GM18507 (cell line): ENCODE measurements at places on chromosomes 2 and 18.

DNA sequence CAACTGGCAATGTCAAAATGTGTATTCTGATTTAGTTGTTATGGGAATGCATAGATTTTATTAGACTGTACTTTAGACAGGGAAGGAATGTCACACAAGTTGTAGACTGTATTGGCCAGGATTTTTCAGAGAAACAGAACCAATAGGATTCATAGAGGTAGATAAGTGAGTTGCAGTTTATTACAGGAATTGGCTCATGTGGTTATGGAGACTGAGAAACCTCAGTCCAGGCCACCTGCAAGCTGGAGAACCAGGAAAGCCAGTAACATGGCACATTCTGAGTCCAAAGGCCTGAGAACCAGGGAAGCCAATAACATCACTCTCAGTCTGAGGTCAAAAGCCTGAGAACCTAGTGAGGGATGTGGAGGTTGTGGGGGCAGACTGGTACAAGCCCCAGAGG lies 1.8 kb upstream of the GALNT5 start:
- DNase-seq = no peak

DNA sequence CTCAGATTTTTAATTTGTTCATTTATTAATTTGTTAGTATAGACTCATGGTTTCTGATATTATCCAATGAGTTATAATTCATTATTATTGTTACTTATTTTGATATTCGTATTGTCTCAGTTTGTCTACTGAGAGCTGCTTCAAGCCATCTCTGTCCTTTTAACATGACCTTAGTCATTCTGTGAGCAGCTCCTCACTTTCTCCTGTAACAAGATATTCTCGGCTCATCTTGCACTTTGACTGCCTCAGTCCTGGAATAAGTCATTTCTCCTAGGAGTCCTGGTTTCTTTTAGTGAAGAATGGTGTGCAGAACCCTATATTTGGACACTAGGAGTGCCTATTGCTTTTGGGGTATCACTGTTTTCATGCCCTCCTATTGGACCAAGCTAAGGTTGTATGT lies 13.2 kb downstream of the ASB1 start:
- no peak for DNase-seq

DNA sequence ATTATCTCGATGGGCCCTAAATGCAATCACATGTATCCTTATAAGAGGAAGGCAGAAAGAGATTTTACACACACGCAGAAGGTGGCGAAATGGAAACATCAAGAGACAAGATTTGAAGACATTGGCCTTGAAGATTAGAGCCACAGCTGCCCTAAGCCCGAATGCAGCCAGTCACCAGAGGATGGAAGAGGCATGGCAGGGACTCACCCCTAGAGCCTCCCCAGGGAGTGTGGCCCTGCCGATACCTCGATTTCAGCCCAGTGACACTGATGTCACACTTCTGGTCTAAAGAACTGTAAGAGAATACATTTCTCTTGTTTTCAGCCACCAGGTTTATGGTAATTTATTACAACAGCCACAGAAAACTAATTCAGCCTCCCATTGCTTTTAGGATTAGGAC lies 17.4 kb downstream of the TTC39C start:
- DNase-seq = no peak

- DNase-seq = no peak
These were observed 151.2 kb downstream of the CAPN13 start for GRCh38 chr2:30656079-30656478.

GRCh38 chr2:174964404-174964803 lies 40.8 kb downstream of the CHN1 start:
- no peak for DNase-seq

GRCh38 chr18:57073501-57074187 lies 73.2 kb upstream of the BOD1L2 start:
- no peak for DNase-seq

- DNase-seq = no peak
These were observed 104.6 kb downstream of the SS18 start for GRCh38 chr18:25985707-25986394.

DNA sequence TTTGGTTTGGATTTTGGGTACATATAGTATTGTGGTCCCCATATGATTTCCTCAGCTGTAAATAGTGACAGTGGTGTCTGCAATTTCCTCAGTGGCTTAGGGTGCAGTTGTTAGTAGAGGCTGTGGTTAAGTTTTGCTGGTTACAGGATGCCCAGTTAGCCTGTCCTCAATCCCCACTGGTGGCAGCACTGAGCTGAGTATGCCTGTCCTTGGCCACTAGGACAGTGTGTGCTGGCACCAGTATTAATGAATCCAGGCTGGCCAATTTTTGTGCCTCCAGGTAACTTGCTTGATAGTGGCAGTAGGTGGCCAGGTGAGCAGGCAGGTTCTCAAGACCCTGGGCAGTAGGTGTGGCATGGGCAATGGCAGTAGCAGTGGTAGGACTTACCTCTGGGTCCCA lies 973.1 kb downstream of the TMEM182 start:
- DNase-seq = no peak

DNA sequence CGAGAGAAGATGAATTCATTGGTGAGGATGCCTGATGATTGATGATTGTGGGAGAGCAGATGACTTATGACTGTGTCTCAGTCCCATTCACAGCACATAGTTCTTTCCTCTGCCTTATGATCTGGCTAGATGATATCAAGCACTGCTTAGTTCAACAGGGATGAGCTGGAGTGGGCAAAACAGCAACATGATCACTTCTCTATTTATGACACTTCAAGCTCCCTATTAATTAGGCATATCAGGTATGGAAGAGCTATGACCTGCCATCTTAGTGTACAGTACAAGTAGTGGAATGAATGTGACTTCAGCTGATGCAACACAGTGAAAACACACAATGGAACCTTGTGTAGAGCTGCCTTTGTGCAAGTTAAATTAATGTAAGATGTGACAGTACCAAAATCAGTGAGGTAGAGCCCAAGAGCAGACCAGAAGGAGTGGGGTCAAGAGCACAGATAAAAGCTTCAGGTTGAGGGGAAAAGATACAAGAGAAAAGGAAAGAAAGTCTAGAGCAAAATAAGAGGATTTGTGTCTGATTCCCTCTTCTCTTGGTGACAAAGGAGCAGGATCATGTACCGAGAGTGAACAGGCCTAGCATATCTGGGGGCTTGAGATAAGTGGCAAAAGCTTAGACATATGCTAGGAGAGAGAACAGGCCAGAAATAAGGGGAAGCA lies 93.0 kb upstream of the MYO3B start:
- no peak for DNase-seq

GRCh38 chr2:5057891-5058351 lies 634.3 kb upstream of the SOX11 start:
- no peak for DNase-seq

DNA sequence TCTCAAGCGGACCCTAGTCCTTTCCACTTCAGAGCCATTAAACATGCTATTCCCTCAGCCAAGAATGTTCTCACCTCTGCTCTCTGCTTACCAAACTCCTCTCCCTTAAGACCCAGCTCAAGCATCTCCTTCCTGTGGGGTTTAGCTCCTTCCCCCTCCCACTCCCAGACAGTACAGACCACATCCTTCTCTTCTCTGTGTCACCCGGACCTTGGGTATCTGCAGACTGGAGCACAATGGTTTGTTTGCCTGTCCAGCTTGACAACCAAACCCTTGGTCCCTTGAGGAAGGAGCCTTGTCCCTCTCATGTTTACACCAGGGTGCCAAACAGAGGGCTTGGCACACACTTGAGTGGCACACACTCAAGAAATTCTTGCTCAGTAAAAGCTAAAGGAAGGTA lies 4.1 kb upstream of the CD8A start:
- no peak for DNase-seq

DNA sequence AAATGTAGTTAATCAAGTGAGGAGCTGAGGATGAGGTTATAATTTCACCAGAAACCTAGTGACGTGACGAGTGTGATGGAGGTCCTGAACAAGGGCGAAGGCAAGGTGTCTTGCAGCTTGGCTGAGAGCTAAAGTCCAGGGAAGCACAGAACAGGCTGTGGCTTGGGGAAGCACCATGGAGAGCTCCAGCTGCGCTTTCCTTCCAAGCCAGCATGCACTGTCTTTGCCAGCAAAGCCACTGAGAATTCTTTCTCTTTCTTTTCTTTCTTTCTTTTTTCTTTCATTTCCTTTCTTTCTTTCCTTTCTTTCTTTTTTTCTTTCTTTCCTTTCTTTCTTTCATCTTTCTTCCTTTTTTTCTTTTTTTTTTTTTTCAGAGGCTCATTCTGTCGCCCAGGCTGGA lies 239.3 kb downstream of the FBXO15 start:
- DNase-seq = no peak

DNA sequence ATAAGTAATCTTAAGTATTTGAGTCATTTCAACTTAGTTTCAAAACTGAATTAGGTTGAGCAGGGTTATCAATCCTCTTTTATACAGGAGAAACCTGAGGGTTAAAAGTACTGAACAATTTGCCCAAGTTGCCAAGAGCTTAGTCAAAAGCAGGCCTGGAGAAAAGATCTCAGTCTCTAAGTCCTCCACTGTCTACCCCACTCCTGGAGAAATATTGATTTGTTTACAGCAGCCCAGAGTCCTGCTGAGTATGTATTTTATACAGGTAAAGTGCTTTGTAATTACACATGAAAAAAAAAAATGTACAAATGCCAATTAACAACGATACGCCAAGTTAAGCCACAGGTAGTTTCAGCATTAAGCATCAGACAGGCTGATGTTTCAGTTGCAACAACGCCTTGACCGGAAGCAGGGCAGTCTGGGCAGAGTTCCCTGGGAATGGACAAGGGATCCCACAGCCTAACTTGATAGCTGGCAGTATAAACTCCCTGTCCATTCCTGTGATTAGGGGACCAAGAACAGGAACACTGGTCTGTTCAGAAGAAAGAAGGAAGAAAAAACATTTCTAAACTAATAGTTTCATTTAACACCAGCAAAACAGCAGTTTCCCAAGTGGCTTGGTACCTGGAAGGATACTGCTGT lies 132.9 kb downstream of the MYO5B start:
- no peak for DNase-seq

- DNase-seq = no peak
These were observed 4.3 kb downstream of the HNRNPLL start for GRCh38 chr2:38598200-38598990.

- no peak for DNase-seq
These were observed 56.6 kb upstream of the CYP26B1 start for GRCh38 chr2:72204156-72204785.

DNA sequence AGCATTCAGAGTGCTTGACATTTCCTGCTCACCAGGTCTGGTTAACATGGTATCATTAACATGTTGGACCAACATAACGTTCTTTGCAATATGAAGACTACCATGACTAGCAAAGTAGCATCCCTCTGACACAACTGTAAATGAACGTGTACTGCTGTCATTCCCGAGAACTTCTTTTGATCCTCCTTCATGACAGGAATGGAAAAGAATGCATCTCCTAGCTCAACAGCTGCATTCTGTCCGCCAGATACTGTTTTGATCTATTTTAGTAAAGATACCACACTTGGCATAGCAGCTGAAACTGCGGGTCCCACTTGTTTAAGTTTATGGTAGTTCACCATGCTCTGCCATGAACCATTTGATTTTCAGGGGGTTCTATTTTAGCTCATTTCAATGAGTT lies 144.2 kb upstream of the PARD3B start:
- no peak for DNase-seq

DNA sequence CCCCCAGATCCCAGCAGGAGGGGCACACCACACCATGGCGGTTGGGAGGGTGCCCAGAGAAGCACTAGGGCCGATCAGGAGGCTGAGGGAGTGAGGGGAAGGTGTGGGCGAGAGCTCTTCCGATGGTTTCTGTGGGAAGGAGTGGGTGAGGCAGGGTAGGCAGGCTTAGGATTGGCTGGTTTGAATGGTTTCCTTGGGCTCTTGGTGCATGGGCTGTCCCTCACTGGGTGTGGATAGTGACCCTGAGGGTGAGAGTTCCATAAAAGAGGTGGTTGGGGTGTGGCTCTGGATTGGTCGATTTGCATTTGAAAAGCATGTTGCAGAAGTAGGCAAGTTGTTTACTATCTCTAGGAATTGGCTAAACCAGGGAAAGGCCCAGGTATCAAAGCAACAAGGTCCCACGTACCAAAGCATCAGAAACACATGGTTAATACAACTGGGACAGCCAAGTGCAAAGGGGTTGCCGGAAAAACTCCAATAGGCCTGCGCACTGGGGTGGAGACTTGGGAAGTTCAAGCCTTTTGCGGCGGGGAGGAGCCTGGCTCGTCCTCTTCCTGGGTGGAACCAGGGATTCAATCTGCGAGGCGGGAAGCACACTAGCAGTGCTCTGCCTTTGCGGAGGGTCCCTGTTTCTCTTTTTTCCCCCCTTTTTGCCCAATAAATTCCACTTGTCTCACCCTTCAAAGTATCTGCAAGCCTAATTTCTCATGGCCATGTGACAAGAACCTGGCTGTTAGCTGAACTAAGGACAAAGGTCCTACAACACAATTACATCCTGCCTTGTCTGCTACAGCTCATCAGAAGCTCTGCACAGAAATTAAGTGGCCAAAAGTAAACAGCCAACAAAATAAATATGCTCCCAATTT lies 43.2 kb downstream of the IL1R2 start:
- DNase-seq = no peak

- no peak for DNase-seq
These were observed 129.2 kb upstream of the KCNH7 start for GRCh38 chr2:162967811-162968210.

DNA sequence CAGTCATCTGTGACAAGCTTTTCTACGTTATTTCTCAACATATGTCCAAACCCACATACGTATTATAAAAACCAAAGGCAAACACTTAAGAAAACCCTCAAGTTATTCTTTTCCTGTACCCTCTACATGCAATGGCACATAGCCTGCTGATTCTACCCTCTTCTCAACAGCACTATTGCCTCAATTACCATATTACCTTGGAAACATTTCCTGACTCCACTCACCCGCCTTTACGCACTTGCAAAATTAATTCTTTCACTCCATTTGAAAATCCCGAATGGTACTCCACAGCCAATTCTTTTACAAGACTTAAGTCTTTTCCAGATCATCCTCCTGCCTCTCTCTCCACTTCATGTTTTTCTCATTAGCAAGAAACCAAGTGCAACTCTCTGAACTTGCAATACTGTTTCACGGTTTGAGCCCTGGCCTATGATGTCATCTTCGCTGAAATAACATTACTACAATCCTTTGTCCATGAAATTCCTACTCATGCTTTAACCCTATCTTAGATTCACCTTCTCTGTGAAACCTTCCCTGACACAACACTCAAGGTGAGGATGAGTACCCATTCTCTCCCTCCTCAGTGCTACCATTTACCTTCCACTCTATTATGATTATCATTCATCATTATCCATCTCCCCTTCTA lies 29.0 kb downstream of the SESTD1 start:
- DNase-seq = no peak

DNA sequence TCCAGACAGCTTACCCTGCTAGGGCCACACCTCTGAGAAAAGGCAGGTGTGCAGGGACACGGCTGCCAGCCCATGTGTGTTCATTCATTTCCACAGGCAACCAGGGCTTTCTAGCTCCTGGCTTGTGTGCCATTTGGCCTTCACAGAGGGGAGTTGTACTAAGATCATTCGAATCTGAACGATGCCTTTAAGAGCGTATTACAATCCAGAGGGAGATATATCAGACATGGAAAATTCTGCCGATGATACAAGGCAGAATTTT lies 64.2 kb upstream of the OTOF start:
- no peak for DNase-seq

GRCh38 chr18:29326214-29326613 lies 1149.3 kb upstream of the CDH2 start:
- no peak for DNase-seq
